ENCODE measurements at places on chromosomes 3 and 15. TPM values are rescaled to one million over a fixed set of nuclear protein-coding genes. Genes with fewer than 3 reads are reported as not detected.

- no peak for DNase-seq
Measured at GRCh38 chr3:81726735-81727134, 34.7 kb downstream of the GBE1 start.

DNA sequence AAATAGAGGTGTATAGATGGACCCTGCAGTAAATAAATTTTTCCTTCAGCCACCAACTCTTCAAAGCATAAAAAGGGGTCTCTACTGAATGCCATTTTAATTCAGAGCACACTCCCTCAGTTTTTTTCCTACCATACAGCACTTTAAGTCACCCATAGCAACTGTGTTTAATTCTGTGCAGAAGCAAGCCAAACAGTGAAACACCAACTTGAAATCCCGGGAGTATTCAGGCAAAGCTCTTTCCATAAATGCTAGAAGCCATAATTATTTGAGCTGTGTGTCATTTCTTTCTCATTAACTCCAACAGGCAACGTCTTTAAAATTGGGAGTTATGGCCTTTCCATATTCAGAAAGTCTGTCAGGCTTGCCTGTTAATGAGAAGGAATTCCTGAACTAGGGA, 562.1 kb downstream of the GRM7 start:
- DNase-seq: no peak

DNA sequence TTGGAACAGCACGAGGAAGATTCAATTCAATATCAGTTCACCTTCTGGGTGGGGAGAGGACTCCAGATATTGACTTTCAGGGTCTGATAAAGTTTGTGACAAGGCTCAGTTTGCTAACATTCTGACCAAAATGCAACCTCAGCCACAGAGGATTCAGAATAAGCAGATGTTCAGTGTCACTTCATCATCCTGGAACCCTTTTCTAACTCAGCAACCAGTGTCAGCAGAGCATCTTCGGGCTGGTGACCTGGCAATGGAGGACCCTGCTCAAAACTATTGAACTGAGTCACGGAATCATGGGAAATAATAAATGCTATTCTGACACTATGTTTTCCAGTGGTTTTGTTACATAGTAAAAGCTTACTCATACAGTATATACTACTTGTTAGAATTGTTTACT, 433.4 kb upstream of the CFAP20DC start:
- DNase-seq: no peak

GRCh38 chr15:92583096-92584034, 72.2 kb downstream of the FAM174B start:
- no peak for DNase-seq

DNA sequence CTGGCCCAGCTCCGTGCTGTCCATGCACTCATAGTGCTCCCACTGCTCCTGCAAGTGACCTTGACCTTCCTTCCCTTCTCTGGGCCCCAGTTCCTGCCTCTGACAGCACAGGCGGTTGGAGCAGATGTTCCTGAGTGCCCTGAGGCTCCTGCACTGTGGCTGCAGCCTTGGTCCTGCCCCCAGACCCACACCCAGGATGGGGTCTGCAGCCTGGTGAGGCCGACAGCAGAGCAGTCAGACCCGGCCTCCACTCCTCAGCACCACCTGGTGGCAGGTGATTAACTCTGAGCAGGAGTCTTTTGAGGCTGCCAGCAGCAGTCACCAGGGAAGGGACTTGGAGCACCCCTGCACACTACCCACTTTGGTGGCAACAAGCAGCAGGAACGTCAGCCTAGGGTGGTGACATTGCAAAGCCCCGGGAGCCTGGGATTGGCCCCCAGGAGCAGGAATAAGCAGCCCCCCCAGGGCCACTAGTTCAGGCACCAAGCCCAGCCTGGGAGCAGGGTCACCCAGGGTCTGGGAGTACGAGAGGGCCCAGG, 64.6 kb downstream of the CYP11A1 start:
- peak; percentile 41 for DNase-seq

GRCh38 chr15:65337436-65338070, 33.1 kb downstream of the RNU5B-1 start:
- no peak for DNase-seq

DNA sequence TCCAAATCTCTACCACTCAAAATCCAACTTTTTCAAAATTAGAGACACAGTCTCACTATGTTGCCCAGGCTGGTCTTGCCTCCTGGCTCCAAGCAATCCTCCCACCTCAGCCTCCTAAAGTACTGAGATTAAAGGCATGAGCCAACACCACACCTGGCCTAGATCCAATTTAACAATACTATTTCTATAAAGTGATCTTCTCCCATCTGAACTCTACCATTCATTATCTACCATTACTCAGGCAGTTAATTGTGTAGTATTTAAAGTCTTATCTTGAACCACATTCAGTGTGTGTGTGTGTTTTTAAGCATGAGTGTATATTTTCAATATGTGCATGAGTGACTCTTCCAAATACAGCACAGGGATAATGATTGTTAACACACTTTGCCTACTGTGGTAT, 77.0 kb downstream of the INO80 start:
- DNase-seq: no peak

- DNase-seq: no peak
Measured at GRCh38 chr3:160346511-160346910, 52.5 kb downstream of the IFT80 start.

DNA sequence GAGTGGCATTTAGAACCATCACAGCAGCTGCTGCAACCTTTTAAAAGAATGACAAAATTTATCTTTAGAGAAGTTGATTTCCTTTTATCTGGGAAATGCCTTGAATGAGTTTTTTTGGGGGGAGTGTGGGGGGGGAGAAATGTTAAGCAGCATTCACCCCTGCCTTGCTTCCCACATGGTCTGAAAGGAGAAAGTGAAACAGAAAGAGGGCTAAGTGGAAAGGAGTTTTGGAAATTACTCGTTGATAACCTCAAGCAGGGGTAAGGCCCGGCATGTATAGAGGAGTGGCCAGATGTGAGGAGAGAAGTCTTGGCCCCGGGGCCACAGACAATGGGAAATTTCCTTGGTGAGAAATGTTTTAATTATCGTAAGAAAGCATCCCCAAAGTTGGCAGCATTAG, 23.5 kb downstream of the B3GALNT1 start:
- DNase-seq: no peak

DNA sequence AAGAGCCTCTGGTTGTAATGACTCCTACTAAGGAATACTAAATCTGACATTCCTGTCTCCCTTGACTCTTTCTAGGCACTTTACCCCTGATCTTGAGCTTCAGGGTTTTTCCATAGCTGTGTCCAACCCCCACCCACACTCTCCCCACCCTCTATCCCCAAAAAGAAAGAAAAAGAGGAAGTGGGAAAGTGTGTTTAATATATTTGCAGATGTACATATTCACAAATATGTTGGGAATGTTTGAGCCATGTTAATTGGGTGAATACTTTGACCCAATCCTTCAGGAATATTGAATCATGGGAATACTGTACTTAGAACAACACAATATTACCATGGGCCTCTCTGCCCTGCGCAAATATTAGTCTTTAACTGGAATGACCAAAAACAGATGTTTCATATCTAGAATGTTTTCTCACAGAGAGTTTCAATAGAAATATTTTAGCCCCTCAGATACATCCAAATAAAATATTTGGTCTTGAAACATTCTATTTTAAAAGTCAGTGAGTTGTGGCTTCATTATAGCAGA, 19.8 kb upstream of the PFN2 start:
- no peak for DNase-seq

Gene TM4SF1
- total RNA-seq: not detected

Gene MST1R
- 0.76 TPM for total RNA-seq
